ENCODE measurements at places on chromosomes 16 and 17.

GRCh38 chr17:66713533-66714042 lies 121.3 kb upstream of the CACNG5 start:
- no peak for DNase-seq

- no peak for DNase-seq
Observed at GRCh38 chr16:9262941-9263715, 171.7 kb downstream of the HAPSTR1 start.

GRCh38 chr16:17316005-17316404 lies 154.8 kb downstream of the XYLT1 start:
- DNase-seq, result no peak

DNA sequence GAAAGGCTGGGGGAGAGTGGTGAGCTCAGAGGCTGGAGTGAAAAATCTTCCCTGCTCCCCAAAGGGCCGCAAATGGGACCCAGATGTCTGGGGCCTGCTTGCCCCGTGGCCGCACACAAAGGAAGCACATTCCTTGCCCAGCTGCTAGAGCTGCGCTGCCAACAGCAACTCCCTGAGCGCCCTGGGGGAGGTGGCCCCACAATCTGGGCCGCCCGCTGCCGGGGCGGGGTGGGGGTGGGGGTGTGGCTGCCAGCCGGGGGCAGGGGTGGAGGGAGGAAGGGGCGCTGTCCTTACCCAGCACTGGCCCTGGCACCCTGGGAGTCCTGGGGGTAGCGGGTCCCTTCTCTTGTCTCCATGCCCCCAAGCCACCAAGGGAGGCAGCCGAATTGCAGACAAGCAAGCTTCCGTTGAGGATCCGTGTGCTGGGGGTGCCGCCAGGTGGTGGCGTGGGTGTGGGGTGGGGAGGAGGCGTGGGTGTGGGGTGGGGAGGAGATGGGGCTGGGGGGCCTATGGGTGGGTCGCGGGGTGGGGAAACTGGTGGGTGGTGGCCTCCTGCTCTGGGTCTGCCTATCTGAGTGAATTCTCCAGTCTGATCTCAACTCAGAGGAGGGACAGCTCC lies 48.4 kb upstream of the PABPN1L start:
- DNase-seq, result no peak

GRCh38 chr16:69741519-69741918 lies 13.2 kb downstream of the NOB1 start:
- DNase-seq, result no peak

- DNase-seq, result no peak
Observed at GRCh38 chr16:73605309-73605708, 557.4 kb upstream of the ZFHX3 start.

GRCh38 chr17:45260204-45260783 lies 1.6 kb downstream of the SPATA32 start:
- DNase-seq, result no peak

- peak; percentile 16 for DNase-seq
Observed at GRCh38 chr16:35391328-35391727, 1931.9 kb downstream of the TP53TG3F start.

- DNase-seq, result no peak
Observed at GRCh38 chr17:80071116-80071841, 30.1 kb upstream of the GAA start.

- no peak for DNase-seq
Observed at GRCh38 chr17:71142333-71142732, 973.0 kb downstream of the KCNJ2 start.

DNA sequence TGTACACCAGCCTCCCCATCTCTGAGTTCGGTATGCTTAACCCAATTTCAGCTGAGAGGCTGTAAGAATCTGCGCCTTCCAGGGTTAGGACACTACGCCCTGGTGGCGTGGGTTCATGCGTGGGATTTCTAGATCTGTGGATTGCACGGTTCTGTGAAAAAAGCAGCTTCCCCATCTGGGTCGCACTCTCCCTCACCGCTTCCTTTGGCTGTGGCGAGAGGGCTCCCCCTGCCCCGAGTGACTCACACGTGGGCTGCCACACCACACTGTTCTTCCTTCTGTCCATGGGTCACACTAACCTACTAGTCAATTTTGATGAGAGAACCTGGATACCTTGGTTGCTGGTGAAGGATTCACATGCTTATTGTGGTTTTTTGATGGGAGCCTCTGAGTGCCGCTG lies 256.0 kb upstream of the MAF start:
- no peak for DNase-seq

DNA sequence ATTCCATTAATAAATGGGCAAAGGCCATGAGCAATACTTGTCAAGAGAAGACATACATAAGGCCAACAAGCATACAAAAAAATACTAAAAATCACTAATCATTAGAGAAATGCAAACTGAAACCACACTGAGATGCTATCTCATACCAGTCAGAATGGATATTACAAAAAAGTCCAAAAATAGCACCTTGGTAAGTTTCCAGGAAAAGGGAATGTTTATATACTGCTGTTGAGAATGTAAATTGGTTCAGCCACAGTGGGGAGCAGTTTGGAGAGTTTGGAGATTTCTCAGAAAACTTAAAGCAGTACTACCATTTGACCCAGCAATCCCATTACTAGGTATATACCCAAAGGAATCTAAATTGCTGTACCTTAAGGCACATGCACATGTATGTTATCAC lies 467.7 kb downstream of the CDH11 start:
- no peak for DNase-seq

DNA sequence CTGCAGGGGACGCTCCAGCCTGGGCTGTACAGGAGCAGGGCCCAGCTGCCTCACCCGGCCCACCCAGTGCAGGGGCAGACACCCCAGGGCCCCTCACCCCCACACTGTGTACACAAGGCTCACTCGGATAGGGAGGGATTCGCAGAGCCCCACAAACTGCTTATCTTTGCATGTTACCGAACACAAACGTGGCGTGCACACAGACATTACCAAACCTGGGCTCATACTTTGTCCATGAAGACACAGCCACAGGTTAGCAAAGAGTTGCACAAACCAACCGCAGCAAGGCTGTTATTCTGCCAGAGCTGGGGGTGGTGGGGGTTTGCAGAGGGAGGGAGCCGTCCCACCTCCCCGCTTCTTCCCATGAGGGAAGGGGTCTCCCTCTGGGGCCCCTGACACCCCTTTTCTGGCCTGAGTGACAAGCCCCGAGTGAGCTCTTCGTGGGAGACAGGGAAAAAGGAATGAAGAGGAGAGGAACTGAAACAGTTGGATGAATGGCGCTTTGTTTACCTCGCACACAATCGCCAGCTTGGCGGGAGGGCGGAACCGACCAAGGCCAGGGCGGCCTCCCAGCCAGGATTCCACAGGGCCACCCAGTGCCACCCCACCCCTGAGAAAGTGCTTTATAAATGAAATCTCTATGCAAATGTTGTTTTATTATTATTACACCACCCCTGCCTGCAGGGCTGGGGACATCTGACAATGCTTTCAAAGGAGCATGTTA lies 434 bp upstream of the CPSF4L start:
- no peak for DNase-seq

Measured in kidney capillary endothelial cell (primary cell).